ENCODE measurements at places on chromosomes 6 and 20.

GRCh38 chr6:30211306-30211705, 1.9 kb downstream of the TRIM26 start:
- DNase-seq: no peak

DNA sequence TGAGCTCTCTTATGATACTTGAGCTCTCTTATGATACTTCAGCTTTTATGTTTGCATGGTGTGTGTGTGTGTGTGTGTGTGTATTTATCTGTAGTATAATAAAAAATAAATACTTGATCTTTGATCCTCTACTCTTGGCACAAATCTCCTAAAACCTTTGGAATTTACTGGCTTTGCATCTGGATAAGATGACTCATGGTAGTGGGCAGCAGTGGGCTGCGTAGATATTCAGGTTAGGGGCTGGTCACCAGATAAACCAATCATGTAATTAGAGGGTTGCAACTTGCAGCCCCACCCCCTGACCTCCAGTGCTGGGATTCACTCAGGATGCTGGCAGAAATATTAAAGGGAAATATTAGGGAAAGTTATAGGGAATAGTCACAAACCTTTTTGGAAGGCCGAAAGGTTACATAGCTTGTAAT, 151.9 kb upstream of the COL21A1 start:
- peak; percentile 26 for DNase-seq

GRCh38 chr6:5249451-5250122, 11.2 kb downstream of the LYRM4 start:
- DNase-seq: no peak

DNA sequence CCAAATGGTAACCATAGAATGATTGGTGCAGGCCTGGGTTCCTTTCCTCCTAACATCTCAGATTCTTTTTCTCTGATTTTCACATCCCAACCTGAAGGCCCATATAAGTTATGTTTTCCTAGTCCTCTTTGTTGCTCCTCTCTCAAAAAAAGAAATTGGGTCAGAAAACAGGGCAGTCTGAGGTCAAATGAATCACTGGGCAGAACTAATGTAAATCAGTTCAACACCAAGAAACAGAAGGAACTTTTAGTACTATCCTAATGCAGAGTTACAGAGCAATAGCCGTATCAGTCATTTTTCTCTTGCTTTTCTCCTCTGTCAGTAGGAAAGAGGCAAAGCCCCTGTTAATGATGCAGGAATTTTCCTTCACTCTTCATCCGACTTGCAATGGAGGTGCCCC, 11.0 kb upstream of the TPD52L1 start:
- no peak for DNase-seq

GRCh38 chr6:13425270-13425873, 62.0 kb downstream of the GFOD1 start:
- no peak for DNase-seq

DNA sequence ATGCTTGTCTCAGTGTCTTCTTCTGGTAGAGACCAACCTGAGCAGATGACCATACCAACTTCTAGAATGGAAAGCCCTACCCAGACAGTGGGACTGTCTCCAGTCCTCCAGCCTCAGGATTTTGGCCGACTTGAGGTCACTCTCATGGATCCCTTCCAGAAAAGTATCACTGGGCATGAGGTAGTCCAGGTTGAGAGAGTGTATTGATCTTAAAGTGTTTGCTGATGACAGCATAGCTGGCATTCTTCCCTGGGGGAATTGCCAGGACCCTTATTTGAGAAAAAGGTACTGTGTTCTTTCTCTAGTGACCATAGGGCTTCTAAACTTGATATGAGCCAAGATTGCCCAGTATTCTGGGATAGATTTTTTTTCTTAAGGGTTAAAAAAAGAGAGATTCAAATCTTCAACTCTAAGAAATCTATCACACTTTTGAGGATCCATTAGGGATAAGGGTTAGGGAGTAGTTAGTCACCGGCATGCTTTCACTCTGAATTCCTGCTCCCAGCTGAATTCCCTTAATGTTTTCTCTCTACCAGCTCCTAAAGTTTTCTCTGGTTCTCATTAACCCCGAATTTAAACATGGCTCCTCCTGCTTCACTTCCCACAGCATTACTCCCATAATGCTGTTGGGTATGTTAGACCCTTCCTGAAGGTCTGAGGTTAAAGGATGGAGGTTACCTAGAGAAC, 73.6 kb upstream of the FLRT3 start:
- no peak for DNase-seq
